ENCODE measurements at places on chromosomes 3 and 15.

DNA sequence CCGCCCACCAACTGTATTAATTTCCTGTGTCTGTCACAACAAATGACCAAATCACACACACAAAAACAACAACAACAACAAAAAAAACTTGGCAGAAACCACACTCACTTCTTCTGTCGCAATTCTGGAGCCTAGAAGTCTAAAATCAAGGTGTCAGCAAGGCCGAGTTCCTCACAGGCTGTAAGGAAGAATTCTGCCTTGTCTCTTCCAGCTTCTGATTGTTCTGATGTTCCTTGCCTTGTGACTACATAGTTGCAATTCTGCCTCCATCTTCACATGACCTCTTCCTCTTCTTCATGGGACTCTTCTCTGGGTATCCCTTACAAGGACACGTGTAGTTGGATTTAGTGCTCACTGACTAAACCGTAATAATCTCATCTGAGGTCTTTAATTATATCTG, 61.4 kb downstream of the IL12A start:
- no peak for DNase-seq

- no peak for DNase-seq
These were observed 175.6 kb upstream of the RASGRP1 start for GRCh38 chr15:38740206-38740605.

GRCh38 chr15:52329987-52330386, 34.4 kb upstream of the MYO5C start:
- no peak for DNase-seq

DNA sequence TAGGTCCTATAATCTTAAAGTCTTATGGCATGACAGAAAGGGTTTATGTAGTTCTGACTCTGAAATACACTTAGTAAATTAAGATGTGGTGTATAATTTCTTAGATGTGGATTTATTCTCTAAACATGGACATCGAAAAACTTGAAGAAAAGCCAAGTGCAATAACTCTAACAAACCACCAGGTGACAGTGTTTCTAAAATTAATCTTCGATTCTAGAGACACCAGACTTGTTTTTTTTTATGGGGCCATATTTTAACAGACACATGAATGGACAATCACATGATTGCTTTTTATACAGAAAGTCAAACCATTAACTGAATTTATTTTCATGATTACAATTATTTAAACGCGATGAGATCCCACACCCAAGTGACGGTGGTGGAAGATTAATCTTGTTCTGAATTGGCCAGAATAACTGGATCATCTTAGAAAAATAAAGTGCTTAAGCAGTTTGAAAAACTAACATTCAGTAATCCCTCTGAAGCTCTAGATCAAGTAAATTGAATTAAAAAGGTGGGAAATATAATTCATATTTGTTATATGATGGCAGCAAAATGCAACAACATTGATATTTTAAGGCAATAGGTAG, 305.1 kb downstream of the LSAMP start:
- DNase-seq = no peak
